ENCODE measurements at places on chromosomes 12 and 14.
A peak's percentile ranks its signal among the peaks of the same experiment; 100 is the strongest.

GRCh38 chr12:104582739-104583138 lies 126.0 kb downstream of the CHST11 start:
- DNase-seq: no peak

DNA sequence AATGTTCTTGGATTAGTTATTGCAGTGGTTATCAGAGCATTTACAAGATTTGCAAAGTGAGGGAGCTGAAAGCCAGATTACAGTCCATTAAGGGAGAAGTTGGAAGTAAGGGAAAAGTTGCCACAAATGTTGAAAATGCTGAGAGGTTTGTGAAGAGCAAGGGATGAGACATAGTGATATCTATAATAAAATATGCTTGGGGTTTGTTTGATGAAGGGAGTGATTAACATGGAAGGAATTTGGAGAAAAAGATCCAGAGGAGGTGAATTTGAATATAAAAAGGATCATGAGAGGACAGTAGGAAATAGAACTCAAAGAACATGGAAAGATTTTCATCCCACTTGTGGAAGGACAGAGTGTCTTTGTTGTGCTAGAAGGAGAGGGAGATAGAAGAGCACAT lies 19.3 kb upstream of the CCER1 start:
- DNase-seq: no peak

GRCh38 chr14:51424561-51425251 lies 184.7 kb downstream of the TMX1 start:
- no peak for DNase-seq

DNA sequence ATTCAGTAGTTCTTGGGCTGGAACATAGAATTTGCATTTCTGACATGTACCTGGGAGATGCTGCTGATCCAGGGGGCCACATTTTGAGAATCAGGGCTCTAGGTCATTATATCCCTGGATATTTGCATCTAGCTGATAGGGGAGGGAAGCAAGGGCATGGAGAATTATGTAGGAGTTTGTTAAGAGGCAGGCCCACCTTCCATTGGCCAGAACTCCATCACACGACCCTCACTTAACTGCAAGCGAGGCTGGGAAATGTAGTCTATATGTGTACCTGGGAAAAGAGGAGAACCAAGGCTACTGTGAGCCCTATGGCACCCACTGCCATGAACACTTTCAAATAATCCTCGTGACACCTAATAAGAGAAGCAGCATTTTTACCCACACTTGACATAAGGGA lies 657.6 kb downstream of the MED13L start:
- no peak for DNase-seq

- DNase-seq: no peak
These were observed 37.2 kb downstream of the DPF3 start for GRCh38 chr14:72856530-72857266.

GRCh38 chr12:131901431-131902331 lies 7.3 kb downstream of the ULK1 start:
- no peak for DNase-seq

DNA sequence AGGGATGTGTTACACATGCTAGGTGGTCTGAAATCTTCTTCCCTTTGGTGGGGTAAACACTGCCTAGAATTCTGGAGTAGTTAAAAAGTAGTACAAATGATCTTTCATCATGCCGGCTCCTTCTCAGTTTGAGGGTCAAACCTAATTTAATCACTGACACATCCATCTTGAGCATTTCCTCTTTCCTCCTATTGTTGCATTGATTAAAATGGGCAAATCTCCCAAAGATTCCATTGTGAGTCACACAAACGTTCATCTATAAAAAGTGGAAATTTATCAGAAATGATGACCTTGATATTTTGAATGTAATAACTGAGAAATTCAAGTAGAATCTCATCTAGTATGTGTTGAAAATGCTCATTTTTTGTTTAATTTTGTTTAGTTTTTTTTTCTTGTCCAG lies 996.0 kb downstream of the NRXN3 start:
- no peak for DNase-seq

DNA sequence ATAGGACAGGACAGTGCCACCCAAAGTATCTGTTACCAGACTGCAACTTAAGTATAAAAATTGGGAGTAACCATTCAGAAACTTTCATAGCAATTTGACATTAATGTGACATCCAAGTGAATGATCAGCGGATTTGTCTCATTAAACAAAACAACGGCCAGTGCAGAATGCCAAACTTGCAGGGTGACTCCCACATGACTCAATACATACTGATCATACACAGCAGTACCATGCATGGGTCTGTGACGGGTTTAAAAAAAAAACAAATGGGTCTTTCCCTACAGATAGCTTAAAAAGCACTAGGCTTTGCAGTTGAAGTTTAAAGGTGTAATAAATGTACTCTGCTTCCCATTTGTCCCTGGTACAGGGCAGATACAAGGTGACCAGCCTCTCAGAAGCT lies 116.6 kb downstream of the SLC35F4 start:
- peak; percentile 57 for DNase-seq

DNA sequence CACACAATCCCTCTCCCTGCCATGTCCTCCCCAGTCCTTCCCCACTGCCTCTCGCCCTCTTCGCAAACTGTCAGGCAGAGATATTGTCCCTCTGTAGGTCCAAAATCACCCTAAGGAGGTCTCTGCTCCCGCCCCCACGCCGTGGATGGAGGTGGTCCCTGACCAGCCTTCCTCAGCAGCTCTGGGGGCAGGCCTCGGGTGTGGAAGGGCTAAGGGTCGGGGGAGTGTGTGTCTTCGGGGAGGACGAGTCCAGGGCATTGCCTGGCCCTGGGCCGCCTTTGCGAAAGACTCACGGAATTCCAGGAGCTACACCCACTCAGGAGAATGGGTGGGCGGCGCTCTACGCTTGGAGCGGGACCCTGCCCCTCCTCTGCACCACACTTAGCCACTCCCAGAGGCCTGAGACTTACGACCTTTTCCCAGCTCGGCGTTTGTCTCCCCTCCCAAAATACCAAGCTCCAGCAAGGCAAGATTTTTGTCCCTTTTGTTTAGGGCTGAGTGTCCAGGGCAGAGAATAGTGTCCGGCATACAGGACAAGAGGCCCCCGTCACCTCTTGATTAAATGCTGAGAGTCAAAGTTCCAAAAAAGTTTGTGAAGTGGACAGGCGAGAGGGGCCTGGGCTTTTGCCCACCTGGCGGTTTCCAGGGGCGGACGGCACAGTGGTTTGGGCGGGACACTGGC lies 881 bp downstream of the PYGL start:
- DNase-seq: no peak

DNA sequence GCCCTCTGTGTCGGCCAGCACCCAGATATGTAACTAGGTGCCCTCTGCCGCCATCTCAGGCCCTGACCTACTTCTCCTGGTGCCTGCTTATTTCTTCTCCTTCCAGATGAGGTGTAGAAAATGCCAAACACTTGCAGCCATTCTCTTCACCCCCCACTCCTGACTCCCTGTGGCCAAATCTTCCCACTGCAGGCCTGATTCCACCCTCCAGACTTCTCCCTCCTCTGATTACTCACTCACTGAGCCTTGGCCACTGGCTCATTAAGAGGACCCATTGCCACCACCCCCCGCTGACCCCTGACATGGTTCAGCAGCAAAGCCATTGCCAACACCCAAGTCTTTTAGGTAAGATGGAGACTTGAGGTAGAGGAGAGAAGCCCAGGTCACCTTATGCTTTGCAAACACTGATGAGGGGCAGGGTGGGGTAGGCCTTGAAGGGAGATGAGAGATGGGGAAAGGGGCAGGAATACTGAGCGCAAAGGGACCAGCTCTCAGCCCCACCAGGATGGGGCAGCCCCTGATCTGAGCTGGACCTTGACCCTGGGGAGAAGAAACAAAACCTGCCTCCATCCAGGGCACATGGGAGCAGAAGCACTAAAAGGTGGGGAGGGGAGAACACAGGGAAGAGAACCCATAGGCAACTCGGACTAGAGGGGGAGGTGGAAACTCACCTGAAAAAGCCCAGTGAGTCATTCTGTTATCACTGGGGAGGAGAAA lies 25.1 kb upstream of the ANO2 start:
- DNase-seq: no peak

GRCh38 chr12:96364092-96364700 lies 36.0 kb downstream of the CDK17 start:
- no peak for DNase-seq

DNA sequence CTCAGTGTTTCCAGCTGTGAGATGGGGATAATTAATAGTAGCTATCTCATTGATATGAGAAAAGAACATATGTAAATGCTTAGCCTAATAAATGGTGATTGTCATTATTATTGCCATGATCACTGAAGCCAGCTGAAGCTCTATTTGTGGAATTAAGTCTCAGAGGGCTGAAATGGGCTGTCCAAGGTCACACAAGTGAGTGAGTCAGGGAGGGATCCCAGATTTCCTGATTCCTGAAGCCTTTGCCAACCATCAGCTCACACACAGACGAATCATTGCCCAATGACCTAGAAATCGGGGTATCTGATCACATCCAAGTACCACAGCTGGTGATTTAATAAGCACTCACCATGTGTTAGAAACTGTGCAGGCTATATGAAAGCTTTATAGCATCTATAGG lies 21.6 kb upstream of the TMEM229B start:
- DNase-seq: peak; percentile 21

GRCh38 chr14:102781063-102781462 lies 3.8 kb downstream of the TRAF3 start:
- no peak for DNase-seq

- no peak for DNase-seq
These were observed 150.2 kb downstream of the TMEM132D start for GRCh38 chr12:129753586-129753985.

GRCh38 chr12:116411977-116412376 lies 134.5 kb upstream of the MED13L start:
- DNase-seq: no peak

- DNase-seq: no peak
These were observed 472.3 kb upstream of the SOX5 start for GRCh38 chr12:24421759-24422158.

- DNase-seq: no peak
These were observed 469.8 kb downstream of the FOXG1 start for GRCh38 chr14:29236401-29236800.

DNA sequence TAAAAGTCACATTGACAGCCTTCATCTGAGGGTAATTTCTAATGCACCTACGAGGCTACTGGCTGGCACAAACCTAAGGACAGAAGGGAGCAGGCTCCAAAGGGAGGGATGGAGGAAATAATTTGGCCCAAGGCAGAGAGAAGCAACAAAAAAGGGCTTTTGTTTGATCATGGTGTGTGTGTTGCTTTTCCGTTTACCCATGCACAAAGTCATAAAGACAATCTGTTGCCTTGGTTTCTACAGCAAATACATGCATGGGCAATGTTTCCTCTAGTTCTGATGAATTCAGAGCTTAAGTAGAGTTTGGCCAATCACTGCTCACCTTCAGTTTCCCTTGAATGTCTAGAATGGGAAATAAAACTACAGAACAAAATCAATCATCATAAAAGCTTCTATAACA lies 262.5 kb upstream of the CAND1 start:
- no peak for DNase-seq
